ENCODE measurements at places on chromosomes 13 and 19. TPM values are rescaled to one million over a fixed set of nuclear protein-coding genes. Genes with fewer than 3 reads are reported as not detected.

GRCh38 chr13:30927595-30927994 lies 4.9 kb upstream of the TEX26 start:
- no peak for DNase-seq

DNA sequence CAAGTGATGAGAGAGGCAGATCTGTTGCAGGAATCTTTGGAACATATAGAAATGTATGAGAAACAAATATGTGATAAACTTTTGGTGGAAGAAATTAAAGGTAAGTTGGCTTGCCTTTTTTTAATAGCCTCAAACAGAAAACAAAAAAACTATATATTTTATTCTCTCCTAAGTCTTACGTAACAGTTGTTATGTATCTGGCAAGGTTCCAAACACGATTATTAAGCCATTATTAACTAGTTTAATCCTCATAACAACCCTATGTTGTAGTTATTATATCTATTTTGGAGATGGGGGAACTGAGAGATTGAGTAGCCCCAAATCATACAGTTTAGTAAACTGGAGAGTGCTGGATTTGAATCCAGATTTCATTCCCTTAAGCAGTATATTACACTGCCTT lies 14.7 kb downstream of the NAA16 start:
- DNase-seq = no peak

Gene RFC3
- polyA plus RNA-seq = 2.6 TPM

Gene RNF225
- polyA plus RNA-seq = not detected

- DNase-seq = no peak
These were observed 17.3 kb upstream of the DCLK1 start for GRCh38 chr13:36148446-36148845.

- no peak for DNase-seq
These were observed 7.2 kb downstream of the ZNF708 start for GRCh38 chr19:21321996-21322395.

- DNase-seq = peak; percentile 51
These were observed 9.8 kb upstream of the MARCHF2 start for GRCh38 chr19:8403098-8403819.

Gene CEACAM5
- polyA plus RNA-seq = 0.22 TPM

Gene CRB3
- polyA plus RNA-seq = 0.28 TPM

DNA sequence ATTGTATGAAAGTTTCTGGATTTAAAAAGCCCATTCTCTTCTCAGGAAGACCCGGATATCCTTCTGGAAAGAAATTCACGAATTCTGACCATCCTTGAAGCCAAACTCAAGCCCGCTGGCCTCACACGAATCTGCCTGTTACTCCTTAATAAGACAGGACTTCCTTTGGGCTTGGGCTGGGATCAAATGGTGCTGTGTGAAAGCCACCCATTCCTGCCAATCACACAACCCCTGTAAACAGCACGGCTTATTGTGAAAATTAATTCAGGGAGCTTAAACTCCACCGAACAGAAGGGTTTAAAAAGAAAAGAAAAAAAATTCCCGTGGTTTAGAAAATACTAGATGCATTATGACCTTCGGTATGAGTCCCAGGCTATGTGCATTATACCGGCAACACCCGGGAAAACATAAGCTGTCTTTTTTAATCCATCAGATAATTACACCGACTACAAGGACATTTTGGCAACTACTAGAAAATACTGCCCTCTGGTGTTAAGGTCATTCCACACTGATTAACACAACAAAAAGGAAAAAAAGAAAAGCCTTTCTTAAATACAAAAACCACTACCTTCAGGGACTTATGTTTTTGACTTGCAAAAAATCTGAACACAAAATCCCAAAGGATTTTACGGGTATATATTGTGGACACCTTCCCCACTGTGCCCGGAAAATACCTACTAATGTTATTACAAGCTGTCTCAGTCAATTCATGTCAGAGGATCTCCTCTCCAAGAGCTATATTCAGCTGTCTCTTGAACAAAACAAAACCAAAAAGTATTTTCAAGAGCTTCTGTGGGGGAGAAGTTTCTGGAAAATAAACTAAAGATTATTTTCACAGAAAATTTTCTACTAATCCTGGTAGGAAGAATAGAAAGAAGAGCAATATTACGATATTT lies 76.0 kb upstream of the LSM14A start:
- DNase-seq = no peak

Gene CATSPERD
- polyA plus RNA-seq = not detected

Gene ELSPBP1
- polyA plus RNA-seq = not detected

GRCh38 chr13:87894059-87894458 lies 222.9 kb downstream of the SLITRK5 start:
- DNase-seq = no peak

DNA sequence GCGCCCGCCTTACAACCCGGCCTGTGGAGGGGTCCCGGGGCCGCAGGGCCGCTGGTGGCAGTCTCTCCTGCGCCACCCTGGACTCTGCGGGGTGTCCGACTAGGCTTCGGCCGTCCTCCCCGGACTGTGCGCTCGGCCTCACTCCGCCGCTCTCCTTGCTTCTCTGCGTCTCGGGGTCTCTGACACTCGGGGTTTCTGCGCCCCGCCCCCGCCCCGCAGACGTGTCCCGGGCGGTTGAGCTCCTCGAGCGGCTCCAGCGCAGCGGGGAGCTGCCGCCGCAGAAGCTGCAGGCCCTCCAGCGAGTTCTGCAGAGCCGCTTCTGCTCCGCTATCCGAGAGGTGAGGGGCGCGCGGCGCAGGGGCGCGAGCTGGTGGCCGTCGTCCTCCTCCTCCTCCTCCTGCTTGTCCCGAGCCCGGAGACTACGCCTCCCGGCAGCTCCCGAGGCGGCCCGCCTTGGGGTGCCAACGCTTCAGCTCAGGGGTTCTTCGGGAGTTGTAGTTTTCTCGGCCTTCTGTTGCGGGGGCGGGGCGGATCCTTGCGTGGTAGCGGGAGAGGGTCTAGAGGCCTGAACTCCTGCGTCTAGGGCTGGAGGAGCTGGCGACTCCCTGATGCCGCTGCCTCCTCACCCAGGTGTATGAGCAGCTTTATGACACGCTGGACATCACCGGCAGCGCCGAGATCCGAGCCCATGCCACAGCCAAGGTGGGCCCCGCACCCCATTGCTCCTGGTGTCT lies 627 bp downstream of the LIN7B start:
- DNase-seq = peak; percentile 77

DNA sequence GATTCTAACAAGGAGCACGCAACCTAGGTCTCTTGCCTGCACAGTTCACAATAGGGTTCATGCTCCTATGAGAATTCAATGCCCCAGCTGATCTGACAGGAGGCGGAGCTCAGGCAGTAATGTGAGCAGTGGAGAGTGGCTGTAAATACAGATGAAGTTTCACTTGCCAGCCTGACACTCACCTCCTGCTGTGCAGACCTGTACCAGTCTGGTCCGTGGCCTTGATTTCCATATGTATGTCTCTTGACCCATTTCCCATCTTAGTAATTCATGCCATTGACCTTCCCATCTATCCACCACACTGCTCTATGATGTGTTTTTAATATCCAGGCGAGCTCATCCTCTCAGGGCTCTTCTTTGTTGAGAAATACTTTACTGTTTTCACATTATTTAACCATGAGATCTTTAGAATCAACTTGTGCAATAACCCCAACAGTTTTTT lies 95.2 kb downstream of the LRCH1 start:
- no peak for DNase-seq

- no peak for DNase-seq
These were observed 12.4 kb upstream of the JUND start for GRCh38 chr19:18293642-18294466.

DNA sequence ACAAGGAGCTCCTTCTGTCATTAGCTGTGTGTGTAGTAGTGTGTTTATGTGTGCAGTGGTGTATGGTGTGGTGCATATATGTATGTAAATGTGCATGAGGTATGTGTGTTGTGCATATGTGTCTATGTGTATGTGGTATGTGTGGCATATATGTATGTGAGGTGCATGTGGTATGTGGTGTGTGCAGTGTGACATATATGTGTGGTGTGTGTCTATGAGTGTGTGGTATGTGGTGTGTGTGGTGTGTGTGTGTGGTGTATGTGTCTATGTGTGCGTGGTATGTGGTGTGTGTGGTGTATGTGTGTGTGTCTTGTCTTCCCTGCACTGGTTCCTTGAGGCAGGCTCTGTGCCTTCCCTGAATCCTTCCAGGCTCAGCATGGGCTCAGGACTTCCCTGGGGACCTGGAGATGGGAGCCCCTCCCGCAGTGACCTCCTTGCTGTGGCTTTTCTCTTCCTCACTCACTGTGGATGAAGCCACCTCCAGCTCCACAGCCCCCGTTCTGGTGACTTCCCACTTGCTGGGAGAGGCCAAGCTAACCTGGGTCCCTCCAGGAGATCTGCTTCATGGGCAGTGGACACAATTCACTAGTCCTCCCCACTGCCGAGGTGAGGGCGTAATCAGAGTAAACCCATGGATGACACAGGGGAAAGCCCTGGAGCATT lies 64.2 kb downstream of the CCDC70 start:
- no peak for DNase-seq

- DNase-seq = no peak
These were observed 1587.0 kb upstream of the PRR20A start for GRCh38 chr13:55553701-55554100.

Gene LILRB1
- 0.65 TPM for polyA plus RNA-seq

- DNase-seq = no peak
These were observed 91.8 kb downstream of the COL4A2 start for GRCh38 chr13:110398564-110399507.

DNA sequence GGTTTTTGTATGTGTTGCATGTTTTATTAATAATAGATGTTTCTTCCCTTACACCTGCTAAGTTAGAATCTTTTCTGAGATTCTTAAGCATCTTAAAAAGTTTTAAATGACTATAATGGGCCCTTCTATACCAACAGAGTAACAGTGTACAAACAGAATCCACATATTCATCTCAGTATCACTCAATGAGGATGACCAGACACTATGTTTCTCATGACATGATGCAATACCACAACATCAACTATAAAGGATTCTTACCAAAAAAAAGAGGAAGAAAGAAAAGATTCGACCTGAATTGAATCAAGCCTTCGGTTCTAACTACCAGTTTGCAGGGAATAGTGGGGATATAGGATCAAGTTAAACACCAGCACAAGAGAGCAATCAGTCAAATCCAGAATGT lies 56.5 kb downstream of the INTS6 start:
- no peak for DNase-seq

Gene PLA2G4C
- 11.0 TPM for polyA plus RNA-seq
